ENCODE measurements at places on chromosomes 7 and 10. TPM values are rescaled to one million over a fixed set of nuclear protein-coding genes. Genes with fewer than 3 reads are reported as not detected.

DNA sequence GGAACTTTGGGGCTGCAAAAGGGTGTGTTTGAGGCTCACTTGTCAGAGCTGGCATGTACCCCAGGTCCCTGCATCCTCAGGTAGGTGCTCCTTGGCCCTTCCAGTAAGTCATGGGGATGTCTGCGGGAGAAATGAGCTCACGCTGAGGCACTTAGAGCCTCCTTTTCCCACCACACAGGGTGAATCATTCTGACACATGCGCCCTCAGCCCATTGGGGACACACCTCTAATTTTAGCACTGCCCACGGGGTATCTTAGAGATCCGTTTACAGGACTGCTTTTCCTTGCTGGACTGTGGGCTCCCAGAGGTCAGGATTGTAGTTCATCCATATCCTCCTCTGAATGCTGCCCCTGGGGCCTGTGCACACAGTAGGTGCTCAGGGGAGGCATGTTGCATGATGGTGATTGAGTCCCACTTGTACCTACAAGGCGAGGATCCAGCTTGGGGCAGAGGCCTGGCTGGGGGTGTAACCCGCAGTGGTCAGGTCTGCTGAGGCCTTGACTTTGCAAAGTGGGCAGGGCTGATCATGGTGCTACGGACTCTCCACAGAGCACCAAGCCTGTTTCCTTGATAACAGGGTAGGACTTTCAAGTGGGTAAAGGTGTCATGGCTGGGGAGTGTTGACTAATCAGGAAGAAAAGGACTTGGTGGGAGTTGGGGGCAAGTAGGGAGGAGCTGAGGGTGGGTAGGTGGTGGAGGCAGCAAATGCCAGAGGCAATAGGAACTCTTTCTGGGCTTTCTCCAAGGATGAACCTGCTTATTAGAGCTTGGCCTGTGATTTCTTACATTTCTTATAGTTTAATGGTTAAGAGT is 5.8 kb downstream of the TSPAN15 start:
- DNase-seq = no peak

DNA sequence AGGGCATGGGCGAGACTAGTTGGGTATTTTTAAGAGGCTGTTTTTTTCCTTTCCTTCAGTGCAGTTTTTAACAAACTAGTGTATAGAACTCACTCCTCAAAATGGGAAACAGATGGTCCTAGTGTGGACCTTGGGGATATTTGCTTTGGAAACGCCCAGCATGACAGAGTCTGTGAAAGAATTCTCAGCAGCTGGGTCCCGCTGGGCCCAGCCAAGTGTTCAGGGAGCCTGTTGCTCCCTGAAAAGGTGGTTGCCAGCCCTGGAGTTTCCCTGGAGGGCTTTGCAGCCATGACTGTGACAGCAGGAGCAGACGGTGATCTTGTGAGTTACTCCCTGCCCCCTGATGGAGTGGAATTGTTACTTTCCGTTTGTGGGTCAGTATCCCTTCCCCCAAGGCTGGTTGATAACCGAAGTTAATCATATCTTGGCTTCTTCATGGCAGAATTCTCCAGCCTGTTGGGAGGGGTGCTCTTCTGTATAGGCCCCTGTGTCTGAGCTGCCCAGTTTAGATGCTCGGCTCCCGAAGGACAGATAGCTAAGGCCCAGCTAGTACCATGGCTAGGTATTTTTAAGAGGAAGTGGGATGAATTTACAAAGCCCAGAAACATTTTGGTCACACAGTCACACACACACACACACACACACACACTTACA is 278.6 kb upstream of the HABP2 start:
- no peak for DNase-seq

GRCh38 chr10:62098278-62099121 is 170.1 kb downstream of the RTKN2 start:
- no peak for DNase-seq

- DNase-seq = no peak
These were observed 4.8 kb upstream of the PILRB start for GRCh38 chr7:100352984-100353684.

DNA sequence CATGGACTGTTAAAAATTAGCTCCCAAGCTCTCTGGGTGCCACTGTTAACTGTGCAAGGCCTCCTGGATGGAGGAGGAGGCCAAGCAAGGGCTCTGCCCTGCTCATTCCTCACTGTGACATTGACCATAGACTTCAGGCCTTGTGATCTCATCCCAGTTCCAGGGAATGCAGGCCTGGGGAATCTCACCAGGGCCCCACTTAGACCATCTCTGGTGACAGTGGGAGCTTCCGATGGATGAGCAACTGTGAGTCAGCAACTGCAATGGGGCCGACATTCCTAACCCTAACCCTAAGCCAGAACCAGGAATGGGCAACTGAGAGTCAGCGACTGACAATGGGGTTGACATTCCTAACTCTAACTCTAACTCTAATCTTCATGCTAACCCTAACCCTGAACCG is 50.4 kb upstream of the MSMB start:
- no peak for DNase-seq

DNA sequence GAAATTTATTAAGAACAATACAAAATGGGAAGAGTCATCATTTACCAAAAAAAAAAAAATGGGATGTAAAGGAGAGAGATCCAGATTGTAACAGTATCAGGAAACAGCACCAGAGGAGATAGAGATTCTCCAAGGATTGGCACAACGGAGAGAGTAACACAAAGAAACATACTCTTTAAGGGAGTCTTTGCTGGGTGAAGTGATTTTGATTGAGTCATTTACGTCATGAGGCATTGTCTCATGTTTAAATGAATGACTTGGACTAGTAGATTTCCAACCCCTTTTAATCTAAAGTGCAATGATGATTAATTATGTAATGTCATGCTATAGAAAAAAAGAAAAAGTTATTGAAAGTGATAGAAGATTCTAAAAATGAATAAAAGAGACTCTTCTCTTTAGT is 68.8 kb downstream of the ITGB8 start:
- no peak for DNase-seq

- DNase-seq = no peak
These were observed at the start of gene TMEM139 for GRCh38 chr7:143284591-143285469. TMEM139 (plus strand) TSS chr7:143284958; CDS start chr7:143285958, 1,000 bp downstream.

DNA sequence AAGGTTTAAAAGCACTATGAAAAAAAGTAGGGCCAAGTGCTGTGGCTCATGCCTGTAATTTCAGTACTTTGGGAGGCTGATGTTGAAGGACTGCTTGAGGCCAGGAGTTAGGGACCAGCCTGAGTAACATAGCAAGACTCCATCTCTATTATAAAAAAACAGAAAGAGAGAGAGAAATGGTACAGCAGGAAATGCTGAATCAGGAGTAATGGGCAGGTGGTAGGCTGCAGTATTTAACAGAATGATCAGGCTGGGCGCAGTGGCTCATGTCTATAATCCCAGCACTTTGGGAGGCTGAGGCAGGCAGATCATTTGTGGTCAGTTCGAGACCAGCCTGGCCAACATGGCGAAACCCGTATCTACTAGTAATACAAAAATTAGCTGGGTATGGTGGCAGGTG is 49.6 kb downstream of the SCD start:
- no peak for DNase-seq

ASB10 gene
- total RNA-seq = not detected

DNA sequence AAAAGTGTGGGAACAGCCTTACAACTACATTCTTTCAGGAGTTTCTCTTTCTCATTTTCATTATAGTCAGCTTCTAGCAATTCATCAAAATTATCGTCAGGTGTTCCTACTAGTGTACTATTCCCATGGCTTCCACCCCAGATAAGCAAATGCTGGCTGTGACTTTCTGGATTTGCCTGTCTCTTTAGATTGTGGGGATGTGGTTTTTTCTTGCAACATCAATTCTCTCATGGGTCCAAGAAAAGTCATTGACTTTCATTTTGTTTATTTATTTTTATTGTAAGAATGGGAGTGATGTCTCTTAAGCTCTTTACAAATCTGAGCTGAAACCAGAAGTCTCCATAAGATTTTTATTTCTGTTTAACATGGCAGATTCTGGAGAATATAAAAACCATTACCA is 349.7 kb upstream of the SEMA3C start:
- DNase-seq = no peak

LGI1 gene
- not detected for total RNA-seq

GRCh38 chr7:42162560-42163325 is 74.3 kb downstream of the GLI3 start:
- DNase-seq = no peak

GRCh38 chr7:2431260-2431867 is 28.0 kb downstream of the CHST12 start:
- DNase-seq = no peak

DNA sequence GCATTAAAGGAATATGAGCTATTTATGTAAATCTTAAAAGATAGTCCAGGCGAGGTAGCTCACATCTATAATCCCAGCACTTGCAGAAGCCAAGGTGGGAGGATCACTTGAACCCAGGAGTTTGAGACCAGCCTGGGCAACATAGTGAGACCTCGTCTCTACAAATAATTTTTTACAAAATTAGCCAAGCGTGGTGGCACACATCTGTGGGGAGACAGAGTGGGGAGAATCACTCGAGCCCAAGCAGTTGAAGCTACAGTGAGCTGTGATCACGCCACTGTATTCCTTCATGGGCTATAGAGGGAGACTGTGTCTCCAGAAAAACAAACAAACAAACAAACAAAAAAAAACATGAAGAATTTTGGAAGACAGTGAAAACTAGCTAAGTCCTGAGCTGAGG is 28.4 kb downstream of the HERC4 start:
- no peak for DNase-seq

DNA sequence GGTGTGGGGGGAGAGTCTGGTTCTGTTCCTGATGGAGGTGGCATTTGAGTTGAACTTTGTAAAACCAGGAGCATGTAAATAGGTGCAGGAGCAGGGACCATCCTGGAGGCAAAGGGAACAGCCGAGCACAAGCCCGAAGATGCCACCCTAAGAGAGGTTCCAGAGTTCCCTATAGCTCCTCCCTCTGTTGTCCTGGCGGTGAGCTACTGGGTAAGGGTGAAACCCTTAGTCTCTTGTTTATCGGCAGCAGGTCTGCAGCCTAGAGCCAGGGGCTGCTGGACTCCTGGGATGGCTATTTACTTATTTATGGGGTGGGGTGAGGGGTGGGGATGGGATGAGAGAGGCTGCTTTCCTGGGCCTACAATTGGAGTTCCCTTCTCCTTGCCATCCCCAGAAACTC is 6.5 kb upstream of the LBX1 start:
- no peak for DNase-seq

FZD8 gene
- 13.1 TPM for total RNA-seq

GRCh38 chr7:140209866-140210609 is 33.3 kb upstream of the KDM7A start:
- no peak for DNase-seq

CPEB3 gene
- total RNA-seq = 13.6 TPM

GRCh38 chr10:92517034-92517655 is 56.7 kb downstream of the IDE start:
- peak; percentile 62 for DNase-seq

GRCh38 chr10:124153023-124153826 is 59.8 kb upstream of the CHST15 start:
- no peak for DNase-seq

- no peak for DNase-seq
These were observed 427.4 kb downstream of the SH2D4B start for GRCh38 chr10:80964955-80965614.

GRCh38 chr10:93452143-93452542 is 30.0 kb downstream of the MYOF start:
- DNase-seq = no peak
